ENCODE measurements at places on chromosomes 12 and 14. TPM values are rescaled to one million over a fixed set of nuclear protein-coding genes. Genes with fewer than 3 reads are reported as not detected.

DNA sequence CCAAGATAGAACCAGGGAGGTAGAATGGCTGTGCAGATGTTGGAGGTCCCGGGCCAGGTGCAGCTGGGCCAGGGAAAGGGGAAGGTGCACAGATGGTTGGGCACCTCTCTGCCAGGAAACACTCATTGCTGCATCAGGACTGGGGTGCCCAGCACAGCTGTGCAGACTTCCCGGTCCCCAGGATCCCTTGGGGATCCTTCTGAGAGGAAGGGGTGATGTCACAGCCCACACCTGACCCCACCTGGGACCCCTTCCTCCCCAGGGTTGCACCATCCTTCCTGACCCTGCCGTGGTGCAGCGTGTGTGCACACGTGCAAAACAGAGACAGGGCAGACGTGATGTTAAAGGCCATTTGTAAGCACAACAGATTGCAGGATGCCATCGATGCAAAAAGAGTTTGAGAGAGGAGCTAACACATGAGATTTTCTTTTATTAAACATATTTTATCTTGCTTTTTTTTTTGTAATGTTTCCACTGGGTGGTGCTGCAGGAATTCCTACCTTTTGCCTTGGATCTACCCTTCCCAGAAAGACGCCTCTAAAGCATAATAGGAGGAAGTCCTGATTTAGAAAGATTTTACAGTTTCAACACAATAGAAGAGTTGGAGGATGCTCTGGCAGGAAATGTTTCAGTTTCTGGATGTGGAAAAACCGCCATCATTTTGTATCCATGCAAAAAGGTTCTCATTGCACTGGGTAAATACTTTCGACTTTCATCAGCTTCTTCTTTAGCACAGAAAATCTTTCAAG lies 14.8 kb downstream of the ELK3 start:
- no peaks in the 10 kb centered on the region for H3K36me3 ChIP-seq
- H3K4me1 ChIP-seq: no peaks in the 10 kb centered on the region
- no peak for DNase-seq
- no peak overlapping the region for H3K4me3 ChIP-seq
- H3K27ac ChIP-seq: no peak overlapping the region

GRCh38 chr14:75165586-75166391 lies 10.6 kb downstream of the TMED10 start:
- DNase-seq: no peak
- peak overlapping the region; percentile 25 for H3K27ac ChIP-seq
- H3K4me3 ChIP-seq: no peak overlapping the region
- no peaks in the 10 kb centered on the region for H3K27me3 ChIP-seq

DNA sequence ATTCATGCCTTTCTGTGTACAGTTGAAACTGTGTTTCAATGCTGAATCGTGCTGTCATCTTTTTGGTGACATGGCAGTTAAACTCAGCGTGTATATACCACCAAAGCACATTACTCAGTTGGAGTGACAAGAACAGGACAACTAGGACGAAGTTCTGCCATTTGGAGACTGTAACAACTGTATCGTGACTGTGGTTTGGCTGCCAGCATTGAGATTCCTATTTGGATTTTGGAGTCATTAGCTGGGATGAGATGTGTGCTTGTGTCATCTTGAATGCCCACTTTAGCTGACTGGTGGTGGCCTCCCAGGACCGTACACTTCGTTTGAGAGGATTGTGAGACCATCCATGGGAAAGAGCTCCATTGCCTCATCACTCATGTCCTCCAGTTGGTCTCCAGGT lies 42.9 kb downstream of the FBXL14 start:
- H3K4me1 ChIP-seq: no peaks in the 10 kb centered on the region
- no peaks in the 10 kb centered on the region for H3K36me3 ChIP-seq
- H3K4me3 ChIP-seq: no peak overlapping the region

DNA sequence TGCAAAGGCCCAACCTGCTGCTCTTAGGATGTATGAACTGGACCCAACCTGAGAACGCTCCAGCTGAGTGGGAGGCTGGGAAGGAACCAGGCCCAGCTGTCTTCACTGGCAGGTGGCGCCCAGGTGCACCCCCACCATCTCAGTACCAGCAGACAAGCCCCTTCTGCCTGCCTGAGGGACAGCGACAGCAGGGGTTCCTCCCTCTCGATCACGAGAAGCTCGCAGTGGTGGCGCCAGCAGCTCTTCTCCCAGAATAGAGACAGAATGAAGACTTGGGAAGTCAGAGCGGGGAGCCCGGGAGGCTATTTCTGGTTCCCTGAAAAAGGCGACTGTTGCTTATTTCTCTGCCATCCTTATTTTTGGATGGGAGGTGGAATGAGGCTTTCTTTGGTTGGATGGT lies 46.5 kb downstream of the CHGA start:
- no peaks in the 10 kb centered on the region for H3K27me3 ChIP-seq
- DNase-seq: no peak
- H3K4me3 ChIP-seq: no peak overlapping the region

BEGAIN gene
- total RNA-seq: 16.7 TPM

DNA sequence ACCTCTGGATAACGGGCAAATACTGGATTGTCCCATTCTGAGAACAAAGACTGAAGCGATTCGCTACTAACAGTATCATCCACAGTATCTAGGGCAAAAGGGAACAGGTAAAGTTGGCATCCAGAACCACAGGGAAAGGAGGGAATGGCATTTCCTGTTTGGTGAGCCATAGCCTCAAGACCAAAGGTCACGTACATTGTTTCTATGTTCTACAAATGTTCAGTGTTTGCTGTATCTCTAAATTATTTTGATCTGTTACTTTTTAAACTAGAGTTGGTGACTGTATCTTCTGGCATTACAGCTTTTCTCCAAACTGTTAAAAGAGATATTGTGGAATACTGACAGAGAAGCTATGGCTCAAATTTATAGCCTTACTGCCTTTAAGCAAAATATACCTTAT lies 9.7 kb downstream of the MLH3 start:
- no peak overlapping the region for H3K4me3 ChIP-seq
- H3K27ac ChIP-seq: peak overlapping the region; percentile 49
- H3K36me3 ChIP-seq: no peaks in the 10 kb centered on the region
- DNase-seq: no peak
- peaks cover 18% of the 10 kb centered on the region for H3K4me1 ChIP-seq

LRFN5 gene
- total RNA-seq: 0.21 TPM

- no peak for DNase-seq
- no peak overlapping the region for H3K4me3 ChIP-seq
- no peaks in the 10 kb centered on the region for H3K36me3 ChIP-seq
- H3K27me3 ChIP-seq: no peaks in the 10 kb centered on the region
- H3K27ac ChIP-seq: no peak overlapping the region
These were observed 658.0 kb upstream of the MDGA2 start for GRCh38 chr14:48333221-48333920.

- peak; percentile 26 for DNase-seq
- H3K4me1 ChIP-seq: no peaks in the 10 kb centered on the region
- H3K36me3 ChIP-seq: no peaks in the 10 kb centered on the region
These were observed 284.0 kb downstream of the ALG10 start for GRCh38 chr12:34306133-34306830.

GRCh38 chr12:123160801-123161487 lies 10.1 kb upstream of the PITPNM2 start:
- no peak overlapping the region for H3K4me3 ChIP-seq
- no peak for DNase-seq
- no peaks in the 10 kb centered on the region for H3K36me3 ChIP-seq
- H3K27me3 ChIP-seq: no peaks in the 10 kb centered on the region
- peak overlapping the region; percentile 46 for H3K27ac ChIP-seq
- peaks cover 4% of the 10 kb centered on the region for H3K4me1 ChIP-seq

CLEC7A gene
- 5.6 TPM for total RNA-seq

GRCh38 chr14:59267046-59267445 lies 78.6 kb downstream of the DAAM1 start:
- H3K27ac ChIP-seq: no peak overlapping the region
- no peak for DNase-seq
- H3K4me1 ChIP-seq: no peaks in the 10 kb centered on the region
- H3K36me3 ChIP-seq: no peaks in the 10 kb centered on the region

GRCh38 chr12:88113871-88114270 lies 28.0 kb downstream of the CEP290 start:
- no peaks in the 10 kb centered on the region for H3K27me3 ChIP-seq
- no peak overlapping the region for H3K27ac ChIP-seq
- H3K4me1 ChIP-seq: no peaks in the 10 kb centered on the region
- H3K4me3 ChIP-seq: no peak overlapping the region

GRCh38 chr12:78981-79380 lies 12.4 kb downstream of the IQSEC3 start:
- no peak for DNase-seq
- H3K4me3 ChIP-seq: no peak overlapping the region
- no peaks in the 10 kb centered on the region for H3K4me1 ChIP-seq
- no peak overlapping the region for H3K27ac ChIP-seq
- H3K36me3 ChIP-seq: no peaks in the 10 kb centered on the region

- H3K36me3 ChIP-seq: no peaks in the 10 kb centered on the region
- no peaks in the 10 kb centered on the region for H3K4me1 ChIP-seq
- H3K4me3 ChIP-seq: no peak overlapping the region
- DNase-seq: no peak
- no peak overlapping the region for H3K27ac ChIP-seq
These were observed 36.8 kb downstream of the IQSEC3 start for GRCh38 chr12:103169-103981.

SPX gene
- total RNA-seq: 12.6 TPM

SYNDIG1L gene
- not detected for total RNA-seq

GRCh38 chr12:53589423-53589822 lies 36.8 kb downstream of the ATF7 start:
- no peak overlapping the region for H3K27ac ChIP-seq
- no peak overlapping the region for H3K4me3 ChIP-seq
- peaks cover 5% of the 10 kb centered on the region for H3K4me1 ChIP-seq

STXBP6 gene
- total RNA-seq: 24.4 TPM

DNA sequence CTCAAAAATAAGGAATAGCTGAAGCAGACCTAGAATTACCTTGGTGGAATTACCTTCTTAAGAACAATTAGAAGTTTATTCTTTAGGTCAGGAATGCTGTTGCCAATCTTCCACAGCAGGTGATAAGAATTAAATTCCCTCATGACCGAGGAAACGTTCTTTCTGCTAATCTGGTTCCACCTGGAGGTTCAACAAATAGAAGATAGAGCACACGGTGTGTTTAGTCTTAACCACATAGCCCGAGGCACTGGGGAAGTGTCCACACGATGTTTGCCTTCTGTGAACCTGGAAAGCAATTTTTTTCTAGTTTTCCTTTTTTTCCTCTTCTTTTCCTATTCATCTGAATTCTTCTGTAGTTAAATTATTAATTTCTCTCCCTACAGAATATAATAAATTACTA lies 906.9 kb downstream of the NRXN3 start:
- DNase-seq: no peak
- no peak overlapping the region for H3K4me3 ChIP-seq
- H3K27me3 ChIP-seq: no peaks in the 10 kb centered on the region

SMOC1 gene
- 2.2 TPM for total RNA-seq

- no peaks in the 10 kb centered on the region for H3K4me1 ChIP-seq
- no peak for DNase-seq
- peaks cover 7% of the 10 kb centered on the region for H3K27me3 ChIP-seq
- no peaks in the 10 kb centered on the region for H3K36me3 ChIP-seq
- H3K27ac ChIP-seq: no peak overlapping the region
These were observed 18.3 kb upstream of the SLC35F4 start for GRCh38 chr14:57884175-57884574.

Data from pancreas (tissue), 10 donors.